ENCODE measurements at places on chromosomes 4 and X. TPM values are rescaled to one million over a fixed set of nuclear protein-coding genes. Genes with fewer than 3 reads are reported as not detected.

Gene USP17L20
- total RNA-seq, result not detected

Gene RIBC1
- total RNA-seq, result 0.31 TPM

Gene STPG2
- 0.18 TPM for total RNA-seq

Gene RNF175
- 1.2 TPM for total RNA-seq

Gene ARMCX4
- total RNA-seq, result 18.5 TPM

Gene CT45A2
- total RNA-seq, result not detected

GRCh38 chrX:68644861-68645260 is 2.6 kb upstream of the STARD8 start:
- DNase-seq, result no peak

GRCh38 chr4:126959056-126959745 is 673.6 kb upstream of the INTU start:
- DNase-seq, result peak; percentile 27

GRCh38 chr4:159010563-159011260 is 92.2 kb upstream of the RAPGEF2 start:
- DNase-seq, result peak; percentile 78

DNA sequence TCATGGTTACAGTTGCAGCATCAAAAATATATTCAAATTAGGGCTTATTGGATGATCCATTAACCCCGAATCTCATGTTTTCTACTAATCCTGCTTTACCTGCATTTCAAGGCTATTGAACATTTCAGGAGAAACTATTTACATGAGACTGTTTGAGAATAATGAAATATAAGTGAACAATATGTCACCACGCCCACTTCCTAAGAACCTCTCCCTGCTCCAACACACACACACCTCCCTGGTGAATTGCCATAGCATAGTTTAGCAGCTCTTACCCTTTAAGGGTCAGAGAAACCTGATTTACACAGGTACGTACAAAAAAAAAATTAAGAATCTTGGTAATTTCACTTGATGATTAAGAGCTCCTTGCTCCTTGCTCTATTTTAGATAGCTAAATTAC is 113.4 kb downstream of the ANXA5 start:
- DNase-seq, result no peak

- no peak for DNase-seq
Measured at GRCh38 chr4:121574618-121575017, 122.2 kb downstream of the ANXA5 start.

DNA sequence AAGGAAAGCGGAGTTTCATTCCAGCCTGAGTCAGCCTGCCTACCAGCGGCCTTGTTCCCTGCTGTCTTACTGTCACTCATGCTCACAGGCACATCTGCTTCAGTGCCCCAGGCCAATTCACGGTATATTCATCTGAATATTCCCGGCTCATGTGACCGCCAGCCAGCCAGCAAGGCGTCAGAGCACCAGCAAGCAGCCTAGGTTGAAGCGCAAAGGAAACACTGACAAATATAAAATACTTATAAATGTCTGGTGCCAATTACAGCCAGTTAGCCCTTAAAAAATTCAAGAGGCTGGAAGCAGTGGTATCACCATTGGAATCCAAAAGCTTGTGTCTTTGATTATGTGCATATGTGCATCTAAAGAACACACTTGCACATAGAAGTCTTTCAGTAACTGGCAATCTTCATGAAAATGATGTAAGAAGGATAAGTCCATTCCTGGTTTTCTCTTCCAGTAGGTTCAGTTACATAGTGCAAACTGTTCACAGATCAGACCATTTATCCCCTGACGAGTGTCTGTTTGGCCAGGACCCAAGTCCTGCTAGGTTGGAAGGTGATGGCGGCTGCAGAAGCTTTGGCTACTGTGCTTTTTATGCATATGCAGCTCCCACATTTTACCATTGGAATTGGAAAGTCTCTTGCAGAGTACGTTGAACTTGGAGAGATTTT is 61.3 kb downstream of the LUZP4 start:
- DNase-seq, result peak; percentile 89

- DNase-seq, result no peak
Measured at GRCh38 chr4:27364509-27364908, 503.9 kb downstream of the STIM2 start.

DNA sequence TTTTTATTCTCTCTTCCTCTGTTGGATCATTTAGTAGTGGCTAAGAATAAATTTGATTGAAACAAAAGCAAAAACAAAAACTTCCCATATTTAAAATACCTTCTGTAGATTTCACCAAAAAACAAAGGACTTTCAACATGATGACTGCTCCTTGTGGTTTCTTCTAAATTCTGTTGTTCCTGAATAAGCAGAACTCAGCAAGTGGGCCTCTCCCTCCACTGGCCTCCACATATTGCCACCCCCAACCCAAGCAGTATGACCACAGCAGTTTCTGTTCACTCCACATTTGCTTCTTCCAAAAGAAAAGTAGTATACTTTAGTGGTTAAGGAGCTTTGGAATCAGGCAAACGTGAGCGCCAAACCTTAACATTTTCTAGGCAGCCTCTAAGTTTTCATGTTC is 114.7 kb downstream of the COX18 start:
- no peak for DNase-seq

DNA sequence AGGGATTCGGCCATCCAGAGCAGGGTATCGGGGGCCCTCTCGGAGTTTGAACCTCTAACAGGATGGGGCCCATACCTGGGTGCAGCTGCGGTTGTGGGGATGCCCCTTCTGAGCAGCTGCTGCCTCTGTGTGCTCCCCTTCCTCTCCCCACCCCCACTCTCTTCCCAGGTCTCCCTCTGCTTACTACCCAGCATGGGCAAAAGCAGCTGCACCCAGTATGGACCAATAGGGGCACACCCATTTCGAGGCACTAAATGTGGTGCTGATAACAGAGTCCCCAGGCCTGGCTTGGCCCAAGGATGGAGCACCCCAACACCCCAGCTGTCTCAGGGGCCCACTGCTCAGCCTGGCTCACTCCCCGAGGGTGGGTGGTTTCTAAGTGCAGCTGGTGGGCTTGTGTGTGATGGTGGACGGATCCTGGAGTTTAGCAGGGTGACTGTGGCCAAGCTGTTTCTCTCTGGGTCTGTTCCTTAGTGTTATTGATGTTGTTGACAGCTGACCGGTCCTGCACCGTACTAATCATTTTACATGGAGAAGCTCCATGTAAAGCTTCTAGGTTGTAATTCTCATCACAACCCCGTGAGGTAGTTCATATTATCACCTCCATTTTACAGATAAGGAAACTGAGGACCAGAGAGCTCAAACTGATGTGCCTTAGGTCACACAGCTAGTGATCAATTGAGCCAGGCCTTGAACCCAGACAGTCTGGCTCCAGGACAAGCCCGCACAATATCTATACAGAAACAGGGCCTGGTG is 13.1 kb upstream of the KIAA0232 start:
- no peak for DNase-seq

- DNase-seq, result no peak
Measured at GRCh38 chrX:140092121-140092520, 126.8 kb upstream of the CXorf66 start.

DNA sequence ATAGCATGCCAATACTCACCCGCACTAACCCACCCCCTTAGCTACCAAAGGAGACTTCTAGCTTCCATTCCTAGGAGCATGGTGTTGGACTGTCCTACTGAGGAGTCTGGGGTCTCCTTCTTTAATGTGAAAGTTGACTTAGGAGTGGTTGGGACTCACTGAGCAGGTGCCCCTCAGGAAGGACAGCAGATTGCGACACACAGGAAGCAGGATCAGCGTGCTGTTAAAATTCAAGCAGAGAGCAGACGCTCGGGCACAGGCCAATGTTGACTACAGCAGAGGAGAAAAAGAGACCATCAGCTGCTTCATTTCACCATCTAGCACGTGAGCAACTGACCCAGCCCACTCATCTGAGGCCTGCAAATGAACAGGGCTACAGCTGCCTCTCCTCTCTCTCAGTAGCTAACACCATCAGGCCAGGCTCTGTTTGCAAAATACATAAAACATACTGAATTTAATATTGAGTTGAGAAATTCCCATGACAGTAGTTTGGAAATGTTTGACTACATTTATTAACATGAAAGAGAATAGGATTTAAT is 10.8 kb downstream of the NOX1 start:
- no peak for DNase-seq

GRCh38 chrX:43985511-43985910 is 12.3 kb upstream of the NDP start:
- no peak for DNase-seq

All from muscle of leg (tissue), 16 donors.